ENCODE measurements at places on chromosomes 13 and 19.

DNA sequence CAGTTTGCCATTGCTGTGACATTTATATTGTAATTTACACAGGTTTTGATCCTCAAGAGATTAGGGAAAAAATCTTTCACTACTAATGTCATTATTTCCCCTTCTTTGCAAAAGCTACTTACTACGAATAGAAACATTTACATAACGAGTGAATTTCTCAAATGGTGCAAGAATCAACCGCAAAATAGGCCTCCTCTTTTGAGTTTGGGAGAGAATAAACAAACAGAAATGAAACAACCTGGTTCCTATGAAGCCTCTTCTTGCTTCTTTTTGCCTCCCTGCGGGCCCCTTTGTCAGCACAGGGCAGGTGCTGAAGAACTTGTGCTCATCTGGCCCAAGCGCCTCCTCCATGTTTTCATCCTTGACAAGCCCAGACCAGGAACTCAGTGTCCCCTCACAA is 10.1 kb upstream of the GJA3 start:
- DNase-seq = no peak

GRCh38 chr19:3404324-3405260 is 38.2 kb downstream of the NFIC start:
- no peak for DNase-seq

DNA sequence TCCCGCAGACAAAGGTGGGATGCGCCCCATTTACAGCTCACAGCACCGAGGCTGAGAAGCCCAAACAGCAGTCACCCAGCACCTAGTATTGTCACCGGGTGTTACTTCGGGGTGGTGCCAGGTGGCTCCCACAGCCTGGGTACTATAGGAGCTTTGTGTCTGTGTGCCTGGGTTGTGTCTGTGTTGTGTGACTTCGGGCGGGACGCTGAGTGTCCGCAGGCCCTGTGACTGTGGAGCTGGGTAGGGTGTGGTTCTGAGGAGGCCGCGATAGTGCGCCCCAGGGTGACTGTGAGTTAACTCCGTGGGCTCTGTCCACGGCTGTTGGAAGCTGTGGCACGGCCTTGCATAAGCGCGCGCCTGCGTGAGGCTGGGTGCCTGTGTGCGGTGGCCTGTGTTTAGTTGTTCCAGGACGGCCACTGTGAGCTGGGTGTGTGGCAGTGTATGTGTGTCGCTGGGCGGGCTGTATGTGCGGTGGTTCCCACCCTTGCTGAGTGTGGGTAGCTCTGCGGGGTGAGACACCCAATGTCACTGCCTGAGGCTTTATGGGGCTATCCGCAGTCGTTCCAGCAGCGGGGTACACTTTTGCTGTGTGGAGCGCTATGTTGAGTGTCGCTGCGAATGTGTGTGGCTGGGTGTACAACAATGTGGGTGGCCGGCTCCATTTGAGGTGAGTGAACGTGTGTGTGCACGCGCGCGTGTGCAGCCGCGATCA is 559 bp upstream of the SSBP4 start:
- DNase-seq = no peak

GRCh38 chr19:29001141-29001581 is 211.8 kb downstream of the UQCRFS1 start:
- no peak for DNase-seq

- no peak for DNase-seq
These were observed 439.3 kb downstream of the PCDH20 start for GRCh38 chr13:60976367-60976766.

DNA sequence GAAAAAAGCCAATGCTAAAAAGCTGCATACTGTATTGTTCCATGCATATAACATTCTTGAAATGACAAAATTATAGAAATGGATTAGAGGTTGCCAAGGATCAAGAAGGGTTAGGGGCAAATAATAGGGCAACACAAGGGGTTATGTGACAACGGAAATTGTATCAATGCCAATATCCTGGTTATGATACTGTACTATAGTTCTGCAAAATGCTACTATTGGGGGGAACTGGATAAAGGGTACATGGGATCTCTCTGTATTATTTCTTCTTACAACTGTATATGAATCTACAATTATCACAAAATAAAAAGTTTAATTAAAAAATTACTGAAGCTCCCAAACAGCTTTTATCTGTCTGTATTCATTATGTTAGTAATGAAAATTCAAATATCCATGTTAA is 31.9 kb downstream of the LNX2 start:
- no peak for DNase-seq

DNA sequence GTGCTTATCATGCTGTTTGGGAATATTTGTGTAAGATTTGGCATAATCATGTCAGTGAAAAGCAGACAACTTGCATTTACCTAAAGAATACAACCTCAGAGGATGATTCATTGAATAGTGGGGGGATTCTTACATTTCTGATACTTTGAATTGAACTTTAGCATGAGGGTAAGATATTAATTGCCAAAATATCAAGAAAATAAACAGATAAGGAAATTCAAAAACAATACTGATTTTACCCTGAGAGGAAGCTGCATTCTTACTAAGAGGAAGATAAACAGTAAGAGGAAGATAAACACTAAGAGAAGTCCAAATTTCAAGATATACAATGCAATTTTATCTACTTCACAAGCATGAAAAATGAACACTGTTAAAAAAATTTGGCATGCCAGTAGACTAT is 2564.3 kb upstream of the PCDH20 start:
- no peak for DNase-seq
